Renal pelvis (tissue), 12 donors: ENCODE measurements at places on chromosomes 12 and 14.

GRCh38 chr12:95351748-95352147 lies 122.2 kb upstream of the METAP2 start:
- DNase-seq: no peak

DNA sequence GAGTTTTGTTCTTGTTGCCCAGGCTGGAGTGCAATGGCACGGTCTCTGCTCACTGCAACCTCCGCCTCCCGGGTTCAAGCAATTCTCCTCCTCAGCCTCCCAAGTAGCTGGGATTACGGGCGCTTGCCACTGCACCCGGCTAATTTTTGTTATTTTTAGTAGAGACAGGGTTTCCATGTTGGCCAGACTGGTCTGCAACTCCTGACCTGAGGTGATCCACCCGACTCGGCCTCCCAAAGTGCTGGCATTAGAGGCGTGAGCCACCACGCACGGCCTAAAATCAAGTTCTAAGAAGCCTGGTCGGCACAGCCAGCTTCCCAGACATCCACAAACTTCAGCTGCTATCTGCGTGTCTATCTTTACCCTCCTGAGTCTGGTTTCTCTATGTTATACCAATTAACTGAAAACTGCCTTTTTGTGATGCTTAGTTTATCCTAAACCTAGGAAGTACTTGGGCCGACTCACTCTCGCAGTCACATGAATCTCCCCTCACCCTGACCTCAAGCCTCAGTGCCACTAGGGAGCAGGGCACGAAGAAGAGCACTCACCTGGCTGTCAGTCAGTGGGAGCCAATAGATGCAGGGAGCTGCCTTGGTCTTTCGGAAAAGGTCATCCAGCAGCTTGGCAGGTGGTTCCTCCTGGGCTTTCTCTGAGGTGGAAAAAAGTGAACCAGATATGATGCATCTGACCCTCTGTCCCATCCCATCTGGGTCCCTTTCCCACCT lies 3.4 kb upstream of the CDH24 start:
- no peak for DNase-seq

GRCh38 chr12:15996948-15997347 lies 85.8 kb downstream of the DERA start:
- DNase-seq: no peak

GRCh38 chr12:121717041-121717699 lies 4.6 kb downstream of the TMEM120B start:
- peak; percentile 60 for DNase-seq
